RPMI8226 (cell line): ENCODE measurements at places on chromosomes 1 and 21.

- no peak for DNase-seq
Observed at GRCh38 chr1:181541458-181541857, 58.1 kb downstream of the CACNA1E start.

- DNase-seq, result no peak
Observed at GRCh38 chr1:181139631-181140061, 51.1 kb downstream of the IER5 start.

DNA sequence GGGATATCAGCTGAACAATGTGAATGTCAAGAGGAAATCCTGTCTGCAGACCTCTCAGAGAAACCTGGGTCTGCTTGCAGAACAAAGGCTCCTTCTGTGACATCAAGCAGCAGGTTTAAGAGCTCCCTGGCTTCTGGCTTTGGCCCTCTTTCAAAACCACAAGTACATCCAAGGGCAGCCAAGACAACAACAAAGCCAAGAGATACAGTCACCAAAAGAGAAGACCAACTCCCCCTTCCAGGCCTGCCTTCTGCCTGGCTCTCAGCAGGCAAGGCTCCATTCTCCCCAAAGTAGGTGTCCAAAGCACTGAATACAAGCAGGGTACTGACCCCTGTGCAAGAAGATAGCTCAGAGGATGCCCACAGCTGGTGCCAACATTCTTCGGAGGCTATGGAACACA, 11.5 kb downstream of the BCAR3 start:
- peak; percentile 25 for DNase-seq

DNA sequence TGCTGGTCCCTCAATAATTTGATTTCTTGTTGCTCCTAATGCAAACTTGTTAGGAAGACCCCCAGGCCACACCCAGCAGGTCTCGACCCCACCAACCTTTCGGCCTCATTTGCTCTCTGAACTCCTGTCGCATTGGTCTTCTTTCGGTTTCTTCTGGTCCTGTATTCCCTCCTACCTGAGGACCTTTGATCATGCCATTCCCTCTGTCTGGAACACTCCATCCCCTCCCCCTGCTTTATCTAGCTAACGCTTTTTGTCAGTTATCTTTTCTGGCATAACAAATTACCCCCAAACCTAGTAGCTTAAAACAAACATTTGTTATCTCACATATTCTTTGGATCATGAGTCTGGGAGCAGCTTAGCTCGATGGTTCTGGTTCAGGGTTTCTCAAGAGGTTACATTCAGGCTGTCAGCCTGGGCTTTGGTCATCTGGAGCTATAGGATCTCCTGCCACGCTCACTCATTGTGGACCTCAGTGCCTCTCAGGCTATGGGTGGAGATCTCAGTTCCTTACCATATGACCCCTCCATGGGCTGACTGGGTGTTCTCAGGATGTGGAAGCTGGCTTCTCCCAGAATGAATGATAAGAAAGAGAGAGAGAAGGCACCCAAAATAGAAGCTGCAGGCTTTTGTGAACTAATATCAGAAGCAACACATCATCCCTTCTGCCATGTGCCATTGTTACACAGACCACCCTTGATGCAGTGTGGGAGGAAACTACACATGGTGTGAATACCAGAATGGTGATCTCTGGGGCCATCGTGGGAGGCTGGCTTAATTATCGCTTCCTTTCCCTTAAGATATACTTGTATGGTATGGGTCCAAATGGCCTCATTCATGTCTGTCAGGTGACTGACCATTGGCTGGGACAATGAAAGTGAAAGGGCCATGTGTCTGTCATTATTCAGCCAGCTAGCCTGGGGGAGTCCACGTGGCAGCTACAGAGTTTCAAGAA, 29.1 kb upstream of the BCAR3 start:
- DNase-seq, result no peak

- DNase-seq, result no peak
Observed at GRCh38 chr21:33899199-33899598, 16.4 kb downstream of the ATP5PO start.

- no peak for DNase-seq
Observed at GRCh38 chr1:38213646-38214434, 167.2 kb upstream of the POU3F1 start.

DNA sequence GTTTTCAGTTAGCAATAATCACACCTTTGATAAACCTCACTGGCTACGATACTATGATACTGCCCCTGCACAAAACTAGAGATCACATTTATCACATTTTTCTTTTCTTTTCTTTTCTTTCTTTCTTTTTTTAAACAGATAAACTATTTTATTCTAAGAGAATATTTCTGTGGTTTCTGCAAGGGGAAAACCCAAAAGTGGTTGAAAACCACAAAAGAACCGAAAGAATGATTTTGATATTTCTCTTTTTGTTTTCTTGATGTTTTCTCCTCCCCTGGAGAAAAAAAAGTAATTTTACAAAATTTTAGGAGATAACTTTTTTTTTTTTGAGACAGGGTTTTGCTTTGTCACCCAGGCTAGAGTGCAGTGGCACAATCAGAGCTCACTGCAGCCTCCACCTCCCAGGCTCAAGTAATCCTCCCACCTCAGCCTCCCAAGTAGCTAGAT, 18.4 kb upstream of the FRRS1 start:
- DNase-seq, result no peak

DNA sequence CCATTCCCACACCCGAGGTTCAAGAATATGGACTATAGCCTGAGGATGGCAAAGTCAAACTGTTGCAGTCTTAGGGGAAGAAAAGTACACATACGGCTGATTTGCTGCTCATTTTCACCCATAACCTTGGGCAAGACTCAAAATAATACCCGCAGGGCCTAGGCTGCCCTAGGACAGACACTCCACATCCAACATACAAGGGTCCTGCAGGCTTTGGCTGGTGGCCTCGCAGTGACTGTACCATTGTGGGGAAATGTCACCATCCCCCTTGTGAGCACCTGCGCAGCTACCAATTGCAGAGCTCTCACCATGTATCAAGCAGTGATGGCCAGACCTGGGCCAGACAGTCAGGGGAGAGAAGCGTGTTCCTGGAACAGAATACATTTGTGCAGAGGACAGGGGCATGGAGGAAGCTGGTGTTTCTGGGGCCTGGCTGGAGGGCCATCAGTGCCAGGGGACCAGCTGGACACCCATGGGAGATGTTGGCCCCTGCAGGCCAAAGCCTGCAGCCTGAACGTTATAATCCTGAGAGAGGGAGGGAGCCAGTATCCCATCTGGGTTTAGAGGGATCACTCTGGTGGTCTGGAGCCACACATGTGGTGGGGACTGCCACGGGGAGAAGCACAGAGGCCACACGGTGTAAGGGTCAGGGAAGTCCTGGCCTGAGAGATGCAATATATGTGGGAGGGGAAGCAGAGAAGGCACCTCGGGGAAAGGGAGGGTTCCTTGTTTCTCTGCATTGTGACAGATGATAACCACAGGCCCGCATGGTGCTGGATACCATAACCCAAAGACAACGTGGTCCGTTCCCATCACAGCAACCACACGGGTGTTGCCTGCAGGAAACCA, 101.2 kb downstream of the GLIS1 start:
- no peak for DNase-seq

GRCh38 chr1:202145068-202145743, 669 bp upstream of the ARL8A start:
- DNase-seq, result peak; percentile 23

- peak; percentile 78 for DNase-seq
Observed at GRCh38 chr1:16017461-16018303, at the start of gene HSPB7. Gene HSPB7, minus strand, starts transcription at chr1:16018043. Its CDS starts 80 bp downstream, at chr1:16017963.

DNA sequence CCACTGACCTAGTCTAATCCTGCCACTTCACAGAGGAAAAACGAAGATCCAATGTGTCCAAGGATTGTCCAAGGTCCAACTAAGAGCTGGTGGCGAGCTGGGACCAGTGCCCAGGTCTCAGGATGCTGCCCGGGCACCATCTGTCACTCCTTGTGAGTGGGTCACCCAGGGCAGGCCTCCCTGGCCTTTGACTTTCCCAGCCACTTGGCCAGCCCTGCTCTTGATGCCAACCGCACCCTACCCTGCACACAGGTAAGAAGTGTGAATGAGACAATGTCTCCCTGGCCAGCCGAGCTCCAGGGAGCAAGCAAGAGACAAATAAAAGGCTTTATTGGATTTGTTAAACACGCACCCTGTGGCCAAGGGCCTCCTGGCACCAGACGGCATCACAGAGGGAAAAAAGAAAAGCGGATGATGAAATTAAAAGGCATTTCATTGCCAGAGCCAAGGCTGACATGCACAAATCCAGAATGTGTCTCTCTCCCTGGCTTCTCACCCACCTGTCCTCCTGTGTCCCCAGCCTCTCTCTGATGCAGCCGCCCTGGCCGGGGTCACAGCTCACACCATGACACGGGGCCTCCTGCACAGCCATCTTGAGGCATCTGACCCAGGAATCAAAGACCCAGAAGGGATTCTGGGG, 72.8 kb downstream of the CAMK2N1 start:
- no peak for DNase-seq

DNA sequence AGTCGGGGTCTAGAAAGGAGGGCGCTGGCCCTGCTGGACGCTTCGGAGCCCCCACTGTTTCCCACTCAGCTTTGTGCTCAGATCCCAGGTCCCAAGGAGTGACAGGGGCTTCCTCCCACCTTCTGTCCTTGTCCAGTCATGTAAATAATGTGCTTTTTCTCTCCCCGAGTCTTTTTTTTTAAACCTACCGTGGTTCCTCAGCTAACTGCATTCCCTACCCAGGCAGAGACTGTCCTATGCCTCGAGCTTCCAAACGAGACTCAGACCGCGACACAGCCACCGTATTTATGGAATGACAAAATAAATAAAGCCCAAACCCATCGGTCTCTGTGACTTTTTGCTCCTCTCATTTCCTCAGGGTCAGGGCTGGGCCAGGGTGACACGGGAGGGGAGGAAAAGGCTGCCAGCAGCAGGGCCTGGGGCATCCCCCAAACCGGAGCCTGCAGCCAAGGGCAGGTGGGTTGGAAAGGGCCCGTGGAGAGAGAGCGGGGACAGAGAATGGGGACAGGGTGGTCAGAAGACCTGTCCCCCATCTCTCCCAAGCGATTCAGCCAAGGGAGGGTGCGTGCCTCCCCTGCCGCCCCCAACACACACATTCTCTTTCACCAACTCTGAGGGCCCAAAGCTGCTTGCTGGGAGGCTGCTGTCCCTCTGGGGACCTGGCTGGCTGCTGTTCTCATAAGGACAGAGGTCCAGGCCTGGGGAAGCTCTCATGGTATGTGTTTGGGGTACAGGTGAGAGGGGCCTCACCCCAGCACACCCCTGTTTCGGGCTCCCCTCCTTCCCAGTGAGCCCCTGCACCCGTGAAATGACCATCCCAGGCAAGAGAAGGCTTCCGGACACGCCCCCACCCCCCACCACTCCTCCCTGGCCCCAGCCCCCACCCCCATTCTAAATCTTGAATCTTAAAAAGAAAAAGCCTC, 55.4 kb downstream of the KCNAB2 start:
- no peak for DNase-seq

GRCh38 chr1:201771466-201771865, 57.5 kb upstream of the IPO9 start:
- no peak for DNase-seq

DNA sequence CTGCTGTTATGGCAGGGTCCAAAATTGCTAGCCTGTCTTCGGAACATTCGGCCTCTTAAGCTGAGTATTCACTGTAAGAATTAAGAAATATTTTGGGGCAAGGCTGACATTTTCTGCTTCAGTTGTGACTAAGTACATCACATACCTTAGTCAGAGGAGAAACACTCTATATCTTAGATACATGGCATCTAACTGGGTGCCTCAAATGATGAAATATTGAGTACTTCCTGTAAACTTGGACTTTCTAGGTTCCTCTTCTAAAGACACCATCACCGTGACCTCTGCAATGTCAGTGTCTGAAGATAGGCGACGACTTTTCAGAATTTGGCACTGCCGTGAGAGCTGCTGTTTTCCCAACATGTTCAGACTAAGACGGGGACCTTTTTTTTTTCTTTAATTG, 65.6 kb downstream of the PCBP3 start:
- no peak for DNase-seq

GRCh38 chr1:21510885-21511578, 1.8 kb downstream of the ALPL start:
- DNase-seq, result no peak

DNA sequence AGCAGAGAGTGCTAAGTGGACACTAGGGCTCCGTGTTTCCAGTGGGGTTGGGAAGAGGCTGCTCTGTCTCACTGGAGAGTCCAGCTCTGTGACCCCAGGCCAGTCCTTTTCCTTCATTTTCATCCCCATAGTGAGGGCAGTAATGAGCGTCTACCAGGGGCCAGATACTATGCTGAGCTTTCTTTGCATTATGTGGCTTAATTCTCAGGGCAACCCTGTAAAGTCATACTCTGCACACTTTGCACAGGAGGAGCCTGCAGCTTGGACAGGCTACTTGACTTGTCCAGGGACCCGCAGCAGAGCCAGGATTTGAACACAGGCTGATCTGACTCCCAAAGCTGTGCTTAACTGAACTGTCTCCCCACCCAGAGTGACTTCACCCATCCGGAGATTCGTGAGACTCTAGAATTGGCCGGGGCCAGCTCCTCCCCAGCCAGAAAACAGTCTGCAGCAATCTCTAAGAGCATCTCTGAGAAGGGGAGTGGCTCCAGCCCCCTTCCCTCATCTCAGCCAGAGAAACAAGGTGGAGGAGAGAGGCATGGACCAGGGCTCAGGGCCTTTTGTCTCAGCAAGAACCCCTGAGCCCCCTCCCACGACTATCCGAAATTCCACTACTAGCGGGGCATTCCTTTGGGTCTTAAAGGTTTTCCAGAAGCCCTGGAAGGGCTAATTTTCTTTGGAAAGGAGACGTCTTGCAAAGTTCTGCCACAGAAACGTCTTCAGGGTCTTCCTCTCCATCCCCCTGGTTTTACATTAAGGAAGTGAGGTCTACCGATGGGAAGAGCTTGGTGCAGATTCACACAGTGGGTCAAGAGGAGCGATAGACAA, 866 bp upstream of the FNDC5 start:
- no peak for DNase-seq

DNA sequence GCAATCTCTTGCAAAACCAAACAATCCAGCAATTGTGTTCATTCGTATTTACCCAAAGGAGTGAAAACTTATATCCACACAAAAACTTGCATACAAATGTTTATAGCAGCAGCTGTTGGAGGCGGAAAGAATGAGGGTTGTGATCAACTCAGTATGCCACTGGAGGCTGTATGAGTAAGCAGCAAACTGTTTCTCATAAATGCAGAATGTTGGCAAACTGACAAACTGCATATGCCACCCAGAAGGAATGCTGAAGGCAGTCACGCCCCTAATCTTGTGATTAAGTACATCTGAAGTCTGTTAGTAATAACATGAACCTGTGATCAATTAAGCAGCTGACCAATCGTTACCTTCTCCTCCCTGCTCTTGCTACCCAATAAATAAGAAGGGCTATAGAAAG, 60.5 kb upstream of the CR2 start:
- no peak for DNase-seq

GRCh38 chr1:19635646-19636045, 8.5 kb upstream of the NBL1 start:
- no peak for DNase-seq

DNA sequence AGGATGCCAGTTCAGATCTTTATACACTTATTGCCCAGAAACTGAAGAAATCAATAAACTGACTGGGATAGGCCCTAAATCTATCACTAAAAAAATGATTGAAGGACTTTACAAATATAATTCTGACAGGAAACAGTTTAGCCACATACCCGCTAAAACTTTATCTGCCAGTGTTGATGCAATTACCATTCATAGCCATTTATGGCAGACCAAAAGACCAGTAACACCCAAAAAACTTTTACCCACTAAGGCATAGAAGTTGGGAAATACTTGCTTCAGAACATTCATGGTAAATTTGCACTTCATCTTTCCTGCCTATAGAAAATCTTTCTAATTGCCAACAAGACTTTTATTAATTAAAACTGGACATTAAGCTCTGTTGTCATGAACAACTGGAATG, 15.0 kb upstream of the GPR25 start:
- DNase-seq, result no peak

- DNase-seq, result no peak
Observed at GRCh38 chr1:224053456-224053855, 60.5 kb upstream of the FBXO28 start.

- no peak for DNase-seq
Observed at GRCh38 chr21:35882791-35883240, 177.5 kb downstream of the SETD4 start.
